ENCODE measurements at places on chromosomes 2 and 18.

DNA sequence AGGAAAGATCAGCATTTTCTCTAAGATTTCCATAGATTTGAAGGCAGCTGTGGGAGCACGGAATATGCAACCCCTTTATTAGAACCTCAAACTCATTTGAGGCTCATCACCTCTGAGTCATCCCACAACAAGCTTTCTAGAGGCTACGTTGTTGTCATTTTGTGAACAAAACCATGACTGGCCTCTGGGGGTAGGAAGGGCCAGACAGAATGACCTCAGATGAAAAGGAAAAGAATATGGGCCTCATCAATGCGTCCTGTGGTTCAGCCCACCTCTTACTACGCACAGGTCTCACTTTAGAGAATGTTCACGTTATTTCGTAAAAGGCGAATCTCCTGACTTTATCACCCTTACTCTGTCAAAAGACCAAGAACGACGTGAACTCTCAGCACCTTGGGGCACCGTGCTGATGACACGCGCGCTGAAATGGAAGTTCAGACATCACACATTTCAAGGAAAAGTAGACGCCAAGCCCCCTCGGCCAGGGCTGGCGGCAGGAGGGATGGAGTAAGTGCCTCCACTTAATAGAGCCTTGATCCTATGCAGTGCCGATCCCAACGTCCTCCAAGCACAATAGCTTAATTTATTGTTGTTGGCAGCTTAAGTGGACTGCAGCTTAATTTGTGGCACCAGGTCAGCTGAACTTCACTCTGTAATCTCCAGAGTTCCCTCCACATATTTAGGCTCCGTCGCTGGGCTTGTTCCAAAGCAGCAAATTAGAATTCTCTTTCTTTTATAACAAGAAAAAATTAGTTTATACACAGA, 208.3 kb downstream of the EIPR1 start:
- DNase-seq: peak; percentile 63

DNA sequence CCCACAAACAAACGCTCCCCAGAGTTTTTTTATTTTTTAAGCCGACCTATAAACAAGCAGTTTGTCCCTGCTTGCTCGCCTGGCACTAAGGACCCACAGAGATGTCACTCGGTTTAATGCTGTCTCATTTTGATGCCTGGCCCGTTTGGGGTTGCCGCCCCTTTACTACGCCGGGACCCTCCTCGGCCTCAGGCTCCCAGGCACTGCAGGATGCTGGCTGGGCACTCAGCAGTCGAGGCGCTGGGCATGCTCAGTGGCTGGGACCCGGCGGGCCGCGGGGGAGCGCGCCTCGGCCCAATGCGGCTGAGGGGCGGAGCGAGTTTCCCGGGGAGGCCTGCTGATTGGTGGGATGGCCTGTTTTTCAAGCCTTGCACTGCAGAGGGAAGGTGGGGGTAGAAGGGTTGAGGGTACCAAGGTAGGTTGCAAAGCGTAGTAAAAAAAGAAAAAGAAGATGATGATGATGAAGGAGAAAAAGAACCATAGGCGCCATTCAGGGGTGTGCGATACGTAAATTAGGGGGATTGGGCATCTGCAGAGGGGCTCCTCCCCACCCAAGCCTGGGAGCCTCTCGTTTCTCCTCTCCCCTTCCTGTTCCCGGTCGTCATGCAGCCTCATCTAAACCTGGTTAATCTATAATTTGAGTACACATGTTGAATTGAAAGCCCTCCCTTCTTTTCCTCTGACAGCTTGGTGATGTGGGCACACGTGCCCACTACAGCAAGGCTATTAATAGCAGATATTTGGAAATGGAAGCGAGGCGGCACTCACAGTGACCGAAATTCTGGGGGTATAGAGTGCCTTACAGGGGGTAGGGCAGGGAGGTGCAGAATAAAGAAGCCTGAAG, 1.5 kb upstream of the IRS1 start:
- DNase-seq: peak; percentile 77

- DNase-seq: no peak
Measured at GRCh38 chr2:190169221-190170072, 106.9 kb upstream of the MSTN start.

DNA sequence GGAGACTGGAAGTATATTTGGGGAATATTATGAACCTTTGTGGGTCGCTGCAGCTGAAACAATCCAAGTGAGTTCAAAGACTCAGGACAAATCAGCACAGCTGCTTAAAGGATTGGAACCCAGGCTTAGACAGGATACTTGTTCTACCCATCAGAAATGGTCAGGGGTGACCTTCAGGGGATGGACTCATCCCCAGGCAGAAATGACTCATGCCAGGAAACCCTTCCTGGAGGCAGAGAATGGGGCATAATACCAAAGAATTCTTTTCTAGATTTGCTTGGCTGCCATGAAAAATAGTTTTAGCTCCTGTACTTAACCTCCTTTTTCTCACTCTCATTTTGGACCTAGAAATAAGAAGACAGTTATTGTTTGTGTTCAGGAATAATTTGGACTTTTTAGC, 425.5 kb downstream of the TSN start:
- no peak for DNase-seq

- DNase-seq: peak; percentile 32
Measured at GRCh38 chr2:219627103-219628100, at the start of gene SLC4A3. SLC4A3 (plus strand) TSS chr2:219627630; CDS start chr2:219627993, 363 bp downstream.

- no peak for DNase-seq
Measured at GRCh38 chr2:220579452-220579851, 952.0 kb downstream of the SLC4A3 start.

DNA sequence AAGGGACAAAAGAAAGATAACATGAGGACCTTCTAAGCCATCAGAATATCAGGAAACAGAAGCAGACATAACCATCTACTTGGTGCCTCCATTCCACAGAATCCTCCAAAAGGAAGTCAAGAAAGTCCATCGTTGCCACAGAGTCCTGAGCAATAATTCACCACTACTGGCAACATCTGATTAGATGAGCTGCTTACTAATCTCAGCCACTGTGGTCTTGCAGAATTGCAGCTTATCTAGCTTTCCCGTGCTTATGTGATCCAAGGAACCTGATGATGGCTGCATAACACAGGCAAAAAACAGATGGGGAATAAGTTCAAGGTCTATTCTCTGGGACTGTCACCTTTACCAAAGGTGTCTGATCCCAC, 278.5 kb downstream of the AFF3 start:
- peak; percentile 66 for DNase-seq

- peak; percentile 66 for DNase-seq
Measured at GRCh38 chr2:102138331-102138730, 4.2 kb upstream of the IL1R1 start.

DNA sequence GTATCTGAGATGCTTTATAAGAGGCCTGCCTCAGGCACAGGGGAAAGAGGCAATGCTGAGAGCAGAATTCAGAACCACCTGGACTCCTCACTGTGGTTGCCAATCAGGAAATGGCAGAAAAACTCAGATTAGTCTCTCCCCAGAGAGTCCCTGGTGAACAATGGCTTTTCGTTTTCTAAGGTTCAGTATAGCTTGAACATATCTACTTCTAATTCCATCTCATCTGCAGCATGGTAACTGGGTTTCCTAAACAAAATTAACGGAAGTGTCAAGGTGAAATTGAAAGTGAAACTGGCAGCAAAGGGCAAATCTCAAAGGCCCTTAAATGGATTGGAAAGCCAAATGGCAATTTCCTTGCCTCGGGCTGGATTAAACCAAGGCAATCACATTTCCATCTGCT, 480.2 kb upstream of the ACVR2A start:
- no peak for DNase-seq

DNA sequence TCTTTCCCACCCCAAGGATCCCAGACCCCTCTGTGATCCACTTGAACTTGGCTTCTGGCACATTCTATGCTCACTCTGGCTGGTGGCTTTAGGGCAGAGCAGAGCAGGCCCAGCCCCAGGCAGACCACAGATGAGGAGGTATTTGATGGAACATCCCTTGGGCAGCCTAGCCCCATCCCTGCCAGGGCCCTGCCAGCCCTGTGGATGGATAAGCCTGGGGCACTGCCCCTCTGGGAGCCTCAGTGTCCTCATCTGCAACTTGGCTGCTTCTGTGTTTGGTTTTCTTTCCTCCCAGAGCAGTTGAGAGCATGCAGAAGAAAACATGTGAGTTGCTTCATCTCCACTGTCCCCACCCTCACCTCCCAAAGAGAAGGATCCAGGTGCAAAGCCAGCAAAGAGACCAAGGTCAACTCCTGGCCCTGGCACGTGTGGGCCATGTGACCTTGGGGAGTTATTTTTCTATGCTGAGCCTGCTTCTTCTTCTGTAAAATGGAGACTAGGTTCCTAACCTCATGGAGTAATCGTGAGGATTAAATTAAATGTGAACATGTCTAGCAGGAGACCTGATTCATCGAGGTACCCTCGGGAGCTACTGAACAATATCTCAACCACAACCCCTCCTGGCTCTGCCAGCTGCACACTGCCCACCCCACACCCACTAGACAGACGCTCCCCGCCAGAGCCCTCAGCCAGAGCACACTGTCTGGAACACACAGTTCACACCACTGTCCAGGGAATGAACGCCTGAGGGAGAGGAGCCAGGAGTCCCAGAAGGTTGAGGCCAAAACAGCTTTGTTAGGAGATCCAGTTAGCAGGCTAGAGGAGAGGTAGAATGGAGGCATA, 14.6 kb upstream of the TNS1 start:
- DNase-seq: no peak

DNA sequence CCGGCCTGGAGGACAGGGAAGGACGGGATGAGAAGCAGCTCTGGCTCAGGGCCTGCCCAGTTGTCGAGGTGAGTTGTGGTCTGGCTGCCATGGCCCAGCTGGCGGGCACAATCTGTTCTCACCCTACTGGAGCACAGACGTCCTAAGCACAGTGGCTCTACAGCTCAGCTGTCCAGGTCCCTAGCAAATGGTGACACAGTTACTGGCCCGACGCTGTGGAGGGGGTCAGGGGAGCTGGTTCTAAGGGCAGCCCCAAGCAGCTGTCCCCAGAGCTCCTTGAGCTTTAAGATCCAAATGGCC, 32.9 kb downstream of the KCNK3 start:
- DNase-seq: no peak

GRCh38 chr2:20593072-20594034, 57.5 kb downstream of the HS1BP3 start:
- peak; percentile 44 for DNase-seq

DNA sequence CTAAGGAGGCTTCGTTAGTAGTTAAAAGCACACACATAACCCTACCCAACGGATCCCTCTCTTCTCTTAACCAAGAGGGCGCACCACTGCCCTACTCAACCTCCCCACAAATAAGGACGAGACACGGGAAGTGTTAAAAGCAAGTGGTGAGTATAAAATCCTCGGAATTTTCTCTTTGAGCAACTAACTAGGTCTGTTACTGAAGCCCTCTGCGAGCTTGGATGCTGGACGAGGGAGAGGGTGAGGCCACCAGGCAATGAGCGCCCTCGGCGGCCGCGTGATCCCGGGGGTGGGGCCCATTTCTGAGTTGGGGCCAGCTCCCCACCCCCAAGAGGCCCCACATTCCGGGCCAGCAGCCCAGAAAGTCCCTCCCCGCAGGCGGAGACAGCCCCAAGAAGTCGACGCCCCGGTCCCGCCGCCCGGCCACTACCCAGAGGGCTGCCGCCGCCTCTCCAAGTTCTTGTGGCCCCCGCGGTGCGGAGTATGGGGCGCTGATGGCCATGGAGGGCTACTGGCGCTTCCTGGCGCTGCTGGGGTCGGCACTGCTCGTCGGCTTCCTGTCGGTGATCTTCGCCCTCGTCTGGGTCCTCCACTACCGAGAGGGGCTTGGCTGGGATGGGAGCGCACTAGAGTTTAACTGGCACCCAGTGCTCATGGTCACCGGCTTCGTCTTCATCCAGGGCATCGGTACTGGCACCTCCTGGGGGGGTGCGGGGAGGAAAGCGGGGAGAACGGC, at the start of gene CYBRD1:
CYBRD1 (plus strand) TSS at position 423 of the 736 bp plus-strand sequence; CDS start at position 495, 72 bp downstream.
- peak; percentile 87 for DNase-seq

- DNase-seq: peak; percentile 47
Measured at GRCh38 chr2:182359990-182360662, 66.7 kb downstream of the PDE1A start.

- DNase-seq: peak; percentile 71
Measured at GRCh38 chr18:46073474-46074331, 1.6 kb upstream of the PSTPIP2 start.

DNA sequence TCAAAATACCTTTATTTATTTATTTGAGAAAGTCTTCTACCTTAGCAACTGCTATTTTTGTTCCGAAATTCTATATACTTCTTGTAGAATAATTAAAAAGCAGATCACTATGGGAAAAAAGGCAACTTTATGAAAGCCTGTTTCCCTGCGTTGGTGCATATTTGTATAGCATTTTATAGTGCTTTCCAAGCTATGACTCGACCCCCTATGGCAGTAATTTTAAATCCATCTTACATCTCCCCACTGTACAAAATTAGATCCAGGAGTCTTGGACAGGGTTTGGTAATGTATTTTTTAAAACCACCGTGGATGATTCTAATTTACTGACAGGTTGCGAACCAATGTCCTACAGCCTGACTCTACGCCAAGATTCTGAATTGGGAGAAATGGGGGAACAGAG, 10.1 kb downstream of the TANK start:
- DNase-seq: peak; percentile 22

GRCh38 chr2:71688530-71688929, 235.2 kb downstream of the DYSF start:
- DNase-seq: no peak

GRCh38 chr18:32919799-32920198, 147.0 kb upstream of the KLHL14 start:
- DNase-seq: no peak

DNA sequence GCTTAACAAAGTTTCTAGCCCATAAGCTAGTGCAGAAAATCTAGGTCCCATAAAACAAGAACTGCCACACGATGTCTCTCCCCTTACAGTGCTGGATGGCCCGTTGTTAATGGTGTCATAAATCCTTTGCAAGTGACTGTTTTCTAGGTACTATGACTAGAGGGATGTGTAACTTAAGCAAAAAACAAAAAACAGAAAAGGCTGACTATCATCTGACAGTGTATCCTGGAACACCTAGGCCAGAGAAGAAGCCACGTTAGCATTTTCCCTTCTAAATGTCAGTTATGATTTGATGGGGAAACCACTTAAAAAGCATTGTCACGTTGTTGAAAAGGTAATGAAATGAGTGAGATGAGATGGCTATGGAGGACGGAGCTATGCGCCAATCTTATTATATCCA, 2.4 kb downstream of the CASP8 start:
- no peak for DNase-seq

GRCh38 chr2:133748007-133748700, 179.9 kb upstream of the NCKAP5 start:
- peak; percentile 31 for DNase-seq

- DNase-seq: peak; percentile 40
Measured at GRCh38 chr2:18047896-18048657, 169.6 kb downstream of the KCNS3 start.

- no peak for DNase-seq
Measured at GRCh38 chr2:239212121-239212928, 188.5 kb downstream of the HDAC4 start.

GRCh38 chr2:126650994-126651393, 5.0 kb upstream of the GYPC start:
- DNase-seq: no peak

DNA sequence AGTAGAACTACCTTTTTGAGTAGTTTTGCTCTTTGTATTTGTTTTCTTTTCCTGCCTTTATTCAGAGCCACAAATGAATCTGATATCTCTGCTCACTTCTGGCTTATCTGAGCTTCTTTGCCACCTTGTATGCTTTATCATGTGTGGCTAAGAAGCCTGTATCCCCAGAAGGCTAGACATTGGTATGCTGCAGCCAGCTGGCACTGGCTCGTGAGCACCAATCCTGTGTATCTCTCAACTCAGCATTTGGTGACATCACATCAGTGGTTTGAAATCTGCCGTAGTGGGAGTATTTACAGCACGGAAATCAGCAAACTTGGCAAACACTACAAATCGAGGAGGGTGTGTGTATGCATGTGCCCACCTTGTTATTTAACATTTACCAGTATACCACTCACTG, 183.7 kb upstream of the LHCGR start:
- DNase-seq: no peak

All from fibroblast of skin of right quadriceps (primary cell).